Effector memory CD8-positive, alpha-beta T cell (primary cell): ENCODE measurements at places on chromosomes 7 and 10.

- DNase-seq: no peak
These were observed 15.3 kb downstream of the CLIP2 start for GRCh38 chr7:74304550-74304949.

DNA sequence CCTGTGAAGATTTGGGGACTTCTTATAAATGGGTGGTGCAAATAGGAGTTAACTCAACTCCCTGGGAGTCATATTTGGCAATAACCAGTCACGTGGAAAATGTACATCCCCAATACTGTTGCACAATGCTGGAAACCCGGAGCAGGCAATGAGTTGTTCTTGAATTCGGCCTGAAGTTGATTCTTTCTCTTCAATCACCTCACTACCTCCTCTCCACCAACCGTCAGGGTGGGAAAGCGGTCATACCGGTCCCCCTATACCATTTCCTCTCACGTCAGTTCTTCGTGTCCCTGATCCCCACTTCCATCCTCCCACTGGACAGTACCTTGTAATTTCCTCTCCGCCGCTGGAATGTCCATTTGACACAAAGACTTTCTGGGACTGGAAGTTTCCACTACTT is 2.8 kb downstream of the GIMAP5 start:
- DNase-seq: no peak

DNA sequence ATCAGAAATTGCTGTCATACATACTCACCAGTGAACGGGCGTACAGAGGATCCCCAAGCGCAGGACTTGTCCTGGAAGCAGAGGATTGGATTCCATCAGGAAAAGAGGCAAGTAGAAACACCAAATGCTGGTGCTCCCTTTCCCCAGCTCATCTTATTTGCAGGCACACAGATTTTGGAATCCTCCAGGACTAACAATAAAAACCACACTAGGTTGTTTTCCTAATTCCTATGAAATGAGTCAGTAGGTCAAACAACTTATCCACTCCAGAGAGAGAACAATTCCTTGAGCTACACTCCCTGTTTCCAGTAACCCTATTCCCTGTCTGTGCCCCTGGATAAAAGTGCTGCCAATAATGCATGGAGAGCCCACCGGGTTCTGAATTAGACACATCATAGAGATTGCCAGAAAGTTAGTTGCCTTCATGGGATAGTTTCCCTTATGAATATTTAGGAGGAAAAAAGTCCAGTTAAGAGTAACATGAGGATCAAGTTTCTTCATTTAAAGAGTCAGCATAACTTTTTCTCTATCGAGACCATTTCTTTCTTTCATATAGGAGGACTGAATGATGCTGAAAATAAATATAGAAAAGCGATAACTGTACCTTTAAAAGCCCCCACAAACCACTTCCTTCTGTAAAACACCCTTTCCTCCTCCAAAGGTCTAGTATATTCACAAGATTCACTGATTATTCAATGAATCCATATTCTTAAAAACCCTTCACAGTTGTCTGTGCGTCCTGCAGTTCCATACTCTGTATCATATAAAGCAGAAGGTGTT is 178.3 kb upstream of the KLF14 start:
- no peak for DNase-seq

GRCh38 chr7:123535517-123535916 is 1.1 kb upstream of the IQUB start:
- DNase-seq: no peak

- DNase-seq: no peak
These were observed 660.9 kb downstream of the SDK1 start for GRCh38 chr7:3961857-3962503.

GRCh38 chr10:131547129-131547799 is 235.7 kb upstream of the TCERG1L start:
- no peak for DNase-seq

GRCh38 chr7:3164380-3164792 is 120.7 kb upstream of the CARD11 start:
- no peak for DNase-seq

DNA sequence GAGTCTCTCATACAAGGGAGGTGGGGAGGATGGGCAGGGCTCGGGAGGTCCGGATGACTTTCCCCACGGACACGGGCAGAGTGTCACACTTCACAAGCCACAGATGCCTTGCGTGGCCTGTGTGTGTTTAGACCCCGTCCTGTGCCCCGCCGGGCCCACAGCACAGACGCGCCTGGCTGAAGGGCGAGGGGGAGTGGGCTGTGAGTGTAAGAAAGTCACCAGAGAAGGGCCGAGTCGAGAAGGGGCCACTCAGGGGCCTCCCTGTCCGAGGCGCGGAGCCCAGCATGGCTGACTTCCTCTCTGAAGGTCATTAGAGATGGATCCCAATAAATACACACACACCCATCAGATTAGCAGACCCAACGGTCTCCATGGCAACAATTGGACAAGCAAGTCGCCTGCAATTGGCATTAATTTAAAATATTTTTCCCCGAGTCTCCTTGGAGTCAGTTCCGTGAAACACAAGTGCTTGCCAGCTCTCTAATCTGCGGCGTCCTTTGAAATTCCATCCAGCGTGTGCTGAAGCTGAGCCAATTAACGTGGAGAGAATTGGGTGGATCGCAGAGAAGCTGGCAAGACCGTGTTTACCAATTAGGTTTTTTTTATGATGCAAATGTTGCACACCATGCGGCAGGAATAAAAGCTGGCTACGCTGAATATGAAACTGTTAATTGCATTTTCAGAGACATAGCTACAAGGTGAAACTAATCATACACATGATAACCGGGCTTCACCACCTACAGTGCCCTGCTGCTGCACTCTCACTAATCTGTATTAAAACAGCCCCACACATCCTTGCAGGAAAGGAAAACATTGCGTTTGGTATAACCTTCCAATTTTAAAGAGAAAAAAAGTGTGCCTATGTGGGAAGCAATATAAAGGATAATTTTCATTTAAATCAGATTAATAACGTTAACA is 571.2 kb downstream of the PTPRN2 start:
- DNase-seq: no peak

DNA sequence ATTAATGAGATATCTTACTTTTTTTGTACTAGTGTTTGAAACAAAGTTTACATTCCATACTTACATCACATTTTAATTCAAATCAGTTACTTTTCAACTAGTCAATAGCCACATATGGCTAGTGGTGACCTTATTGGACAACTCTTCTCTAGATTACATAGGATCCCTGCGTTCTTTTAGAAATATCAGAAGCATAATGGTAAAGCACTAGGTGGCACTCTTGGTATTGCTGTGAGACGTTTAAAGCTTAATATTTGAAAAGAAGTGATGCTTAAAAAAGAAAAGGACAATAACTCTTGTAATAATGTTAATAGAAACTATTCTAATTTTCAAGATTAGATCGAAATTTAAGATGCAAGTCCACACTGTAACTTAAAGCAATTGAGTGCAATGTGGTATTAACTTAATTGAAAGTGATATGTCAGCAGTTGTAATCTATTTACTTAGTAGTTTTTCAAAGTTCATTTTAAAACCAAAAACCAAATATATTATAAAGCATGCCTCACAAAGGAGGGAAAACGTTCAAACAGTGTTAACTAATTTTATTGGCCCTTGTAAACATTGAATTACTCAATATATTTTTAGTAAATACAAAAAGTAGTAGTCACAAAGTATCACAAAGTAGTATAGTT is 339.1 kb downstream of the ATRNL1 start:
- no peak for DNase-seq

- no peak for DNase-seq
These were observed 19.5 kb downstream of the TAX1BP1 start for GRCh38 chr7:27759491-27759890.

GRCh38 chr10:114682121-114682520 is 24.0 kb upstream of the ABLIM1 start:
- DNase-seq: no peak

- no peak for DNase-seq
These were observed 525.9 kb downstream of the IPMK start for GRCh38 chr10:57741751-57742150.

- DNase-seq: no peak
These were observed 323.0 kb downstream of the EXOC4 start for GRCh38 chr7:133575726-133576440.

- DNase-seq: no peak
These were observed 268.4 kb downstream of the CXCL12 start for GRCh38 chr10:44116474-44116873.

DNA sequence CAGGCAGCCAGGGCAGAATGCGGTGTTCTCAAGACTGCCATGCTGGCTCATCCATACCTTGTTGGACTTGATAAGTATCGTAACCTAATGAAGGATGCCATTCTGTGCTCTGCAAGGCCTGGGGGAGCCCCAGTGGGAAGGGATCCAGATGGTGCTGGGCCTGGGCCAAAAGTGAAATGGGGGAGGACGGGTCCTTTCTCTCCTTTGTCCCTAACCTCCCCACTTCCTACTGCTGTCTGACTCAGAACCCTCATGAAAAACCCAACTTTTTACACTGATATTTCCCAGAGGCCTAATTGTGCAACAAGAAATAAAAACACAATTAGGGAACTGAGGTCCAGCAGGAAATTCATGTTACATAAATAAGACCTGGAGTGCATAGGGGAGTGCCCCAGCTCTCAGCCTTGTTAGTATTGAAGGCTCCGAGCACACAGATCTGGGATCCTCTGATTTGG is 193.7 kb upstream of the SVIL start:
- DNase-seq: no peak

- DNase-seq: no peak
These were observed 1.3 kb upstream of the SORCS3 start for GRCh38 chr10:104639590-104640338.

DNA sequence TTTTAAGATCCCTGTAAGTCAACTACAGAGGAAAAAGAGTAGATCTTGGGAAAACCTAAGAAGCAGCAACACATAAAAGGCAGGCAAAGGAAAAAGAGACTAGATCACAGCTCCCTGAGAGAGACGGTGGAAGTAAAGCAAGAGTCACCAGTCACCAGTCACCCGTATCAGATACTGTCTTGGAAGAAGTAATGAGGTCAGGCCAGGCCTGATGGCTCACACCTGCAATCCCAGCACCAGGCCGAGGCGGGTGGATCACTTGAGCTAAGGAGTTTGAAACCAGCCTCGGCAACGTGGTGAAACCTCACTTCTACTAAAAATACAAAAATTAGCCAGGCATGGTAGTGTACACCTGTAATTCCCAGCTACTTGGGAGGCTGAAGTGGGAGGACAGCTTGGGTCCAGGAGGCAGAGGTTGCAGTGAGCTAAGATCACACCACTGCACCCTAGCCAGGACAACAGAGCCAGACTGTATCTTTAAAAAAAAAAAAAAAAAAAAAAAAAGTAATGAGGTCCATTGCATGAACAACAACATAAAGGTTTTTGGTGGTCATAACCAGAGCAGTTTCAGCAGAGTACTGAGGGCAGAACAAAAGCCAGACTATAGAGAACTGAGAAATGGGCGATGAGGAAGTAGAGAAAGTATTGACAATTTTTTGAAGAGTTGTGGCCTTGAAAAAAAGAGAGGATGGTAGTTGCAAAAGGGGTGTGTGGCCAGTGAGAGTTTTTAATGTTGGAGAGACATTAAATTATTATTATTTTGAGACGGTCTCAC is 16.9 kb downstream of the ZNF713 start:
- DNase-seq: no peak

GRCh38 chr10:133252223-133252552 is 14.5 kb downstream of the VENTX start:
- no peak for DNase-seq

DNA sequence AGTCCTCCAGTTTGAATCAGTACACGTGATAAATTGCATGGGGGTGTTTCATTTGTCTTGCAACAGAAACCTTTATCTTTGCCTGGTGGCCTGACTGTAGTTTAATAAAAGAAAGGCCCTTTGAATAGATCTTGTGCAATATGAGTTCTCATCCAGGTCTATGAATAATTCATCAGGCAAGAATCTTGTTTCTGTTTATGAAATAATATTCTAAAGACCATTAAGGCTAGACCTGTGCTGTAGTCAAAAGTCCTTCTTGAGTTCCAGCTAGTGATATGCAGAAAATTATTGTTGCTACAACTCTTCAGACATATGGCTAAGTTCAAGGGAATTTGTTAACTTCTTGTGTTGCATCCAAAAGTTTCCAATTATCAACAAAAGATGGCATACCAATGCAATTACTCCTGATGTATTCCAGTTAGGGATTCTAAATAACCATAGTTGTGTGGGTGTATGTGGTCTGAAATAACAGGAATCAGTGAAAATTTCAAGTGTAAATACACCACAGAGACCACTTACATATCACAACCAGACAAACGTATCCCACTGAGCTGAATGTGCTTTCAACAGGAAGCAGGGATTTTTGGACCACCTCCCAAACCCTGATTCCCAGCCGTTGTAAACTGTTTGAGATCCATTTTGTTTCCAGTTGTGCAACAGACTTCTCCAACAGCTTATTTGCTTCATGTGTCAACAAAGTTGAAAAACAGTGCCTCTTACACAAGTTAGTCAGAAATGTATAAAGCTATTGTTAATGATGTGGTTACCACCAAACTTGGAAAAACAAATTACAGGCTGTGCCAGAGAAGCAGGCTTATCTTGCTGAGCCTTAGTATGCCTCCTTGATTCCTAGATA is 54.7 kb upstream of the BICC1 start:
- no peak for DNase-seq

GRCh38 chr7:25527665-25528170 is 299.4 kb upstream of the NPVF start:
- no peak for DNase-seq

DNA sequence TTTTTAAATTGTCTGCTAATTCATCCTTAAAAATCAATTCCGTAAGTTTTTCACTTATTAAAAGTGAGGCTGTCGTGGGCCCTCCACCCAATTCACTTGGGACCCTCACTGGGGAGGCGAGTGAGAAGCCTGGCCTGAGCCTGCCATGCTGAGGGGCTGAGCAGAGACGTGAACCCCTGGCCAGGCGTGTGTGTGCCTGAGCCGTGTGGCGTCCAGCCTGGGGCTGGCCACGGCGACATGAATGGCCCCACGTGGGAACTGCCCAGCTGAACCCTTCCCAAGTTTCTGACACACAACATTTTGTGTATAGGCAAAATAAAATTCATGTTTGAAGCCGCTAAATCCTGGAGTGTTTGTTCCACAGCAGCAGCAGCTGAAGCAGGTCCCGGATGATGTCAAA is 13.0 kb upstream of the VIPR2 start:
- no peak for DNase-seq

- DNase-seq: no peak
These were observed 13.1 kb downstream of the PLCE1 start for GRCh38 chr10:94006591-94007550.

DNA sequence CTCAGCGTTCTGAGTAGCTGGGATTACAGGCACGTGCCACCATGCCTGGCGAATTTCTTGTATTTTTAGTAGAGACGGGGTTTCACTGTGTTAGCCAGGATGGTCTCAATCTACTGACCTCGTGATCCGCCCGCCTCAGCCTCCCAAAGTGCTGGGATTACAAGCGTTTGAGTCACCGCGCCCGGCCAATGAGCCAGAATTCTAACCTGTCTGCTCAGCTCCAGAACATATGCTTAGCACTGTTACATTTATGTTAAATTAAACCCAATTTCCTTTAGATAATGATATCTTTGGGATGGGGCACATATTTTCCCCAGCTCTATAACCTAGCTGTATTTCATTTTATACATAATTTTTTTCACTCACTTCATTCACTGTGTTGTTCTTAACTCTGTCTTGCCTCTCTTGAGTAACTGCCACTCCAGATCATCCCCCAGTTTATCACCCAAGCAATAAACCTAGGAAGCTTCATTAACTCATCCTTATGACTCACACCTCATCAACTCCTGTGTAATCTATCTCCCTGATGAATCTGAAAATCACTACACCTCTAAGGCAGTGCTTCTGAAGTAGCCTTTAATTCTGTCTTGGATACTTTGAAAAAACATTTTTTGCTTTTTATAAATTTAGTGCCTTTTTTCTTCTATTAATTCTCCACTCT is 559.7 kb upstream of the ZWINT start:
- no peak for DNase-seq

GRCh38 chr7:148385009-148385682 is 205.4 kb upstream of the C7orf33 start:
- no peak for DNase-seq
